Smooth muscle cell of trachea (primary cell): ENCODE measurements at places on chromosomes 5 and 9. TPM values are rescaled to one million over a fixed set of nuclear protein-coding genes. Genes with fewer than 3 reads are reported as not detected.

PCDHA3 gene
- 0.15 and 0.17 TPM in 2 replicates for total RNA-seq

SEC61B gene
- total RNA-seq, result 72.6 and 92.1 TPM in 2 replicates

EIF4E1B gene
- not detected in 2 replicates for total RNA-seq

DNAJC21 gene
- 33.2 and 37.2 TPM in 2 replicates for total RNA-seq

EPB41L4B gene
- total RNA-seq, result 0.15 and 0.66 TPM in 2 replicates

SV2C gene
- not detected in 2 replicates for total RNA-seq

FAM174A gene
- total RNA-seq, result 19.2 and 23.8 TPM in 2 replicates

PCDHGA9 gene
- 7.4 and 8.0 TPM in 2 replicates for total RNA-seq

MYMK gene
- not detected in 2 replicates for total RNA-seq

GABRA6 gene
- total RNA-seq, result not detected in 2 replicates

PCA3 gene
- not detected in 2 replicates for total RNA-seq

C9orf153 gene
- 0.15 and 0.50 TPM in 2 replicates for total RNA-seq

AMACR gene
- 15.5 and 18.6 TPM in 2 replicates for total RNA-seq

IFNA13 gene
- not detected in 2 replicates for total RNA-seq

FAM153A gene
- 0.66 TPM in 1 of 2 replicates, not detected in the other for total RNA-seq

CER1 gene
- not detected in 2 replicates for total RNA-seq

NR5A1 gene
- not detected in 2 replicates for total RNA-seq

CCDC152 gene
- total RNA-seq, result 5.8 and 8.0 TPM in 2 replicates

PPP3R2 gene
- not detected in 2 replicates for total RNA-seq
